ENCODE measurements at places on chromosomes 13 and 19.

GRCh38 chr13:111981446-111982165 lies 85.3 kb upstream of the SOX1 start:
- no peak for DNase-seq

- DNase-seq: no peak
Observed at GRCh38 chr13:40026741-40027140, 371.3 kb downstream of the COG6 start.

GRCh38 chr13:114338959-114339358 lies 24.7 kb downstream of the CHAMP1 start:
- no peak for DNase-seq

- DNase-seq: no peak
Observed at GRCh38 chr13:18978447-18978846, 203.2 kb downstream of the TUBA3C start.

- no peak for DNase-seq
Observed at GRCh38 chr13:80166352-80166751, 174.6 kb downstream of the SPRY2 start.

GRCh38 chr13:71964491-71965100 lies 97.6 kb upstream of the DACH1 start:
- no peak for DNase-seq

DNA sequence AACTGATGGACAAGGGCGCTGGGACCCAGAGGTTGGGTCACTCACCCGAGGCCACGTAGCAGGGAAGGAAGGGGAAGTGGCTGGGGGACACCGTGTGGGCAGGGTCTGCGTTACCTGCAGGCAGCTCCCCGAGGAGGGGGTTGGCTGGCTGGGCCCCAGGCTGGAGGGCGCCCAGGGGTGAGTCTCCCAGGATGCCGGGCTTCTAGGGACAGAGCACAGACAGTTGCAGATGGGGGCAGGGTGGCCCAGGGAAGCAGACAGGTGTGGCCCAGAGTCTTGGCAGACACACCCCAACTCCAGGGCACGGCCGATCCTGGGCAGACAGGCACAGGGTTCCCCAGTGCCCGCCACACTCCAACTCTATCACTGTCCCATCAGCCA lies 5.6 kb upstream of the FDX2 start:
- no peak for DNase-seq

GRCh38 chr13:108780706-108781105 lies 151.3 kb downstream of the MYO16 start:
- DNase-seq: no peak

DNA sequence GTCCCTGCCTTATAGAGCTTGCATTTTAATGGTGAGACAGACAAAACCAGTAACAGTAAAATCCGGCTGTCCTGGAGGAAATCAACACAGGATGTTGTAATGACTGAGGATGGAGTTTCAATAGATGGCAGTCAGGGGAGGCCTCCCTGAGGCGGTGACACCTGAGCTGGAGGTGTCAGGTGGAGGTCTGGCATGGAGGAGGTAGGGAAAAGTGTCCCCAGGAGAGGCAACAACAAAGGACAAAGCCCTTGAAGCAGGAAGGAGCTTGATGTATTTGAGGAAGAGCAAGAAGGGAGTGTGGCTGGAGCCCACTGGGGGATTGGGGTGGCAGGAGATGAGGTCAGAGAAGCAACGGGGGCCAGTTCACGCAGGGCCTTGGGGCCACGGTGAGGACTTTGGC lies 7.8 kb downstream of the GRIN2D start:
- no peak for DNase-seq

DNA sequence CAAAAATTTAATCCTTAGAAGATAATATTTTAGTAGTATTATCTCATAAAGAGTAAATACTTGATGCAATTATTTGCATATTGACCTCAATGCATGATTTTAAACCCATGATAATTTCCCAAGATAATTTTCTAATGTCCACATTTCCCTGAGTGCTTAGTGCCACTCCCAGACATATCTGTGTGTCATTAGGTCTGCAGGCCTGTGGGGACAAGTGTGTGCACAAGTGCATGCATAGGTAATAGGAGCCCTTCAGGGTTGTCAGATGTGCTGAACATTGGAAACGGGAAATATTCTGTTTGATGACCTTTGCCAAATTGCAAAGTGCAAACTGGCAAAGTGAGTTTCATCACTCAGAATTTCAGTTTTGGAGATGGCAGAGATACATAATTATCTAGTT lies 369.9 kb downstream of the KLF5 start:
- no peak for DNase-seq

DNA sequence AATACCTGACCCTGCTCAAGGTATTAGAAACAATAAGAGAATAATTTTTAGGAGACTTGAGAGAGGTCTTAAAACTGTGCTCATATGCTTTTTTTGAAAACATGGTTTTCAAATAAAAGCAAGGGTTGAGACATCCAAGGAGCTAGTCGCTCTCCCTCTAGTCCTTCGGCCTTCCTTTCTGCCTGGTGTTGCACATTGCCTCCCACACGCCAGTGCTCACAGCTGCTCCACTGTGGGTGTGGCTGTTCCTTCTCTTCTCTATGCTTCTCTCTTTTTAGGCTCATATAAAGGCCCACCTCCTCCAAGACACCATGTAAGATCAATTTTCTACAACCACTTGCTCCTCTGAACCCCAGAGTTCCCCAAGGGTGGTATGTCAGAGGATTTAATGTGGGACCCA lies 352.6 kb downstream of the ENOX1 start:
- no peak for DNase-seq

DNA sequence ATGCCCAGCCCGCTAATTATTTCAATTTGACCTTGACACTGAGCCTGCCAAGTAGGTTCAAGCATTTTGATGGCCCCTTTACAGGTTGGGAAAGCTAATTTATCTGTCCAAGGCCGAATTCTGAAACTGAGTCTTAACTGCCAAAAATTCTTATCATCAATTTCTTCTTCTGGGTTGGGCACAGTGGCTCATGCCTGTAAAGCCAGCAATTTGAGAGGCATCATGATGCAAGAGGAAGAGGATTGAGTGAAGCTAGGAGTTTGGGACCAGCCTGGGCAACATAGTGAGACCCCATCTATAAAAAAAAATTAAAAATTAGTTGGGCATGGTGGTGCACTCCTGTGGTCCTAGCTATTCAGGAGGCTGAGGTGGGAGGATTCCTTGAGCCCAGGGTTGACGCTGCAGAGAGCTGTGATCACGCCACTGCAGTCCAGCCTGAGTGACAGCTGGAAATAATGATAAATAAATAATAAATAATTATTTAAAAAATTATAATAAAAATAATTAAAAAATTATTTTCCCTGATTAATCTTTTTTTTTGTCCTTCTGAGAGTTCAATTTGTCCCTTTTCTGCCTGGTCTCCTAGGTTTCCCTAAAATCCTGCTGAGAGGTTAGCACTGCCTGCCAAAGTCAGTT lies 1.3 kb upstream of the LDLR start:
- no peak for DNase-seq

All from esophagus squamous epithelium (tissue), 5 donors.